Activated CD4-positive, alpha-beta T cell treated with anti-CD3 and anti-CD28 coated beads, Interleukin-2, Interleukin-4, amounts not matched to agents 100 ng/mL and 50 ng/mL, durations not matched to agents 16 hours and 8 hours (primary cell): ENCODE measurements at places on chromosomes 4 and X.
A peak's percentile ranks its signal among the peaks of the same experiment; 100 is the strongest.

GRCh38 chr4:95839891-95840290, at the start of gene PDHA2:
Gene PDHA2 (plus strand): TSS chr4:95840093. CDS start chr4:95840151, 58 bp downstream.
- DNase-seq: no peak

DNA sequence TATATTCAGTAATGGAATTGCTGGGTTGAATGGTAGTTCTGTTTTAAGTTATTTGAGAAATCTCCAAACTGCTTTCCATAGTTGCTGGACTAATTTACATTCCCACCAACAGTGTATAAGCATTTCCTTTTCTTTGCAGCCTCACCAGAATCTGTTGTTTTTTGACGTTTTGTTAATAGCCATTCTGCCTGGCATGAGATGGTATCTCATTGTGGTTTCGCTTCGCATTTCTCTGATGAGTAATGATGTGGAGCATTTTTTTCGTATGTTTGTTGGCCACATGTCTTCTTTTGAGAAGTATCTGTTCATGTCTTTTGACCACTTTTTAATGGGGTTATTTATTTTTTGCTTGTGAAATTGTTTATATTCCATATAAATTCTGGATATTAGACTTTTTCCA, 13.6 kb upstream of the MAGED4B start:
- DNase-seq: peak; percentile 20

GRCh38 chr4:184253072-184253420, 35.4 kb upstream of the ENPP6 start:
- no peak for DNase-seq

DNA sequence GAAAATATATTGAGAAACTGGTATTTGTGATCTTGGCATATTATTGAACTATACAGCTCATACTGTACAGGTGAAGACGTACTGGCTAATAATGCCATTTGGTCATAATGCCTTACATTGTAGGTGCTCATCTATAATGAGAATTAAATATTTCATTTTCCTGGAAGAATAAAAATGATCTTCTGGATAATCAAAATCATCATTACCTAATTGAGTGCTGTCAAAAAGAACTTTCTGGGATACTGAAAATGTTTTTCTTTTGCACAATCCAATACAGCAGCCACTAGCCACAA, 4.1 kb downstream of the RASGEF1B start:
- DNase-seq: no peak

GRCh38 chrX:150649096-150649870, 43.9 kb upstream of the MTMR1 start:
- no peak for DNase-seq

- no peak for DNase-seq
Measured at GRCh38 chr4:187301923-187302322, 578.3 kb upstream of the FAT1 start.

GRCh38 chr4:129474698-129475097, 378.7 kb downstream of the C4orf33 start:
- no peak for DNase-seq

GRCh38 chr4:128686032-128686465, 123.5 kb upstream of the JADE1 start:
- DNase-seq: no peak

DNA sequence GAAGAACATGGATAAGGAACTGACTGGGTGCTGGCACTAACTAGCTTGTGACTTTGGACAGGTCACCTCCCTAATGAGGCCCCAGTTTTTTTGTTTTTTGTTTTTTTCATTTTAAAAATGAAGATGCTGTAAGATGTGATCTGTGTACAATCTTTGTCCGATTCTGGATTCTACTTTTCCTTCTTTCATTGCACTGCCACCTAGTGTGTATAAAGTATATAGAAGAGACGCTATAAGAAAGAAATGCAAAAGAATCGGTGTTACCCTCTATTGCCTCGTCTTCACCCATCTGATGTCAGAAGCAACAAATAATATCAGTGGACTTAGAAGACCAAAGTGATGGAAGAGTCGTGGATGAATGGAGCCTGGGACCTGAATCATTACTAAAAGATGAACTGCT, 58.6 kb upstream of the P2RY10 start:
- peak; percentile 13 for DNase-seq

DNA sequence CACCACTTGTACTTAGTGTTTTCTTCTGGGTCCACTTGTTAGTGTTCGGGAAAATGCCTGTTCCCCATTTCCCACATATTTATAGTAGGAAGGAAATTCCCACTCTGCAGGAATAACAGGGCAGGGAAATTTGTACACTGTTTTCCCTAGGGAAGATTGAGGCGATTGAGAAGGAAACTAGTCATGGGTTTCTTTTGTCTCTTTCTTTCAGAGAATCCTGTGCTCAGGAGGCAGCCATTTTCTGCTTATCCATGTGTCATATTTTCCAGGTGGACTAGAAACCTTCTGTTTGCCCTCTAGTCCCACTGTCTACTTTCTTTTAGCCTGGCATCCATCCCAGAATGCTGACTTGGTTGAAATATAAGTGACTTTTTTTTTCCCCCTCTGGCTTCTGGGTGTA, 299.1 kb upstream of the ANKRD50 start:
- no peak for DNase-seq

DNA sequence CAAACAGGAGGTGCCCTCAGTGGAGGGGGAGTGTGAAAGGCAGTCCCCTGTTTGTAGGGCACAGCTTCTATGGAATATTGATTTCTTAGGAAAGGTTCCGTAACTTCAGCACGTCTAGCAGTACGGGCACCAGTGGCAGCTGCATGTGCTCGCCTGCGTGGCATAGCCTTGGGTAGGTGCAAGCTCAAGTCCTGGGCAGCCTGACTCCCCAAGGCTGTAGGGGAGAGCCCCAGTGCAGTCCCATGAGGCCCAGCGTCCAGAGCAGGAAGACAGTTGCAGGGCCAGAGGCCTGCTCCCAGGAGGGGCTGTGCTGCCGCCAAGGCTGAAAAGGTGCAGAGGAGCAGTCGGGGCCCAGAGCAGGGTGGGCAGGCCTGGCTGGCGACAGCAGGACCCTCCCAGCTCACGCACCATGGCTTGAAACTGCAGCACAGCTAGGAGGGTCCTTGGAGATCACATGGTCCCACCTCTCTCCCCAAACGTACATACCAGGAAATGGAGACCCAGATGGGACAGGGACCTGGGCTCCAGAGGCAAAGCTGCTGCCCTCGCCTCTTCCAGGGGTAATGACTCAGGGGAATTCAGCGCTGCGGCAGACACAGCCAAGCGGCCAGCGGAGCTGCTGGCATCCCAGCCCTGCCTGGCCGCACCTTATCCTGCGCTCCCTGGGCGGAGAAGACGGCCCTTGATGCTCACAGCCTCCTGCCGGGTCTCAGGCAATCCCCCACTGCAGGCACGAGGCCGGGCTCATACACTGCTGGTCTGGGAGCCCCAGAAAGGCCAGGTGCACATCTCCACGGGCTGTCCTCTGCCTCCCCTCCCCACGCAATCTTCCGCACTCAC, 6.0 kb upstream of the DUSP9 start:
- no peak for DNase-seq

DNA sequence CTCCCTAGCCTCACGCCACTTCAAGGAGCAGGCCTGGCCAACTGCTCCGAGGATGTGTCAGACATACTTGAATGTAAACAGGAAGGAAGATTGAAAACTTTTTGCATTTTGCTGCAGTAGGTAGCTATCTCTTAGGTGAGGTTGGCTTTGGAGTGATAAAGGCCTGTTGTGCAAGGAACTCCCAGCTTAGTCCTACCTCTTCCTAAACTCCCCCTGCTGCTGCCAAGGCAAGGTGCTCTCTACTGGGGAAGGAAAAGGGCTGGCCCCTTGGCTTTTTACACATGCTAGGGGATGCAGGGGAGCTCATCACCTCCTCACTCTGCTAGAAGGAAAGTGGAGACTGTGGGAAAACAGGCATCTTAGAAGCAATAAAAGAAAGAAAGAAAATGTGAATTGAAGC, 10.7 kb upstream of the BRS3 start:
- no peak for DNase-seq

DNA sequence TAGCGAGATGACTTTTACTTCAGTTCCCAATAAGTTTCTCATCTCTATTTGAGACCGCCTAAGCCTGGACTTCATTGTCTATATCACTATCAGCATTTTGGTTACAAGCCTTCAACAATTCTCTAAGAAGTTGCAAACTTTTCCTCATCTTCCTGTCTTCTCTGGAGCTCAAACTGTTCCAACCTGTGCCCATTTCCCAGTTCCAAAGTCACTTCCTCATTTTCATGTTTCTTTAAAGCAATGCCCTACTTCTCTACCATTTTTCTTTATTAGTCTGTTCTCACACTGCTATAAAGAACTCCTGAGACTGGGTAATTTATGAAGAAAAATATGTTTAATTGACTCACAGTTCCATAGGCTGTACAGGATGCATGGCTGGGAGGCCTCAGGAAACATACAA, 251.9 kb downstream of the TECRL start:
- DNase-seq: no peak

DNA sequence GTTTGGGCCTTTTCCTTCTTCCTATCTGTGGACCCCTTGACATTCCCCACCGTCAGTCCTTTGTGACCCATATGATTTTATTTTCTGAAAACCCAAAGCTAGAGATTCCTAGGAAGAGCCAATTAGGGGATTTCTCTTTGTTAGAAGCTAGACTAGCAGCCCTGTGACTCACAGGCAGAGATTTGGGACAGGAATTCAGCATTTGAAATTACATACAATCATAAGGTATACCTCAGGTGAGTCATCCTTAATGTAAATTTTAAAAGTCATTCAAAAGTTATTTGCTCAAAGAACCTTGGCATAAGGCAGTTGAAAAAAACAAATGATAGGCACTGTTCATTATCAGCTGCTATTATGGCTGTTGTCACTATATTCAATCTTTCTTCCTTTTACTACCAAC, 40.6 kb downstream of the USP26 start:
- no peak for DNase-seq

DNA sequence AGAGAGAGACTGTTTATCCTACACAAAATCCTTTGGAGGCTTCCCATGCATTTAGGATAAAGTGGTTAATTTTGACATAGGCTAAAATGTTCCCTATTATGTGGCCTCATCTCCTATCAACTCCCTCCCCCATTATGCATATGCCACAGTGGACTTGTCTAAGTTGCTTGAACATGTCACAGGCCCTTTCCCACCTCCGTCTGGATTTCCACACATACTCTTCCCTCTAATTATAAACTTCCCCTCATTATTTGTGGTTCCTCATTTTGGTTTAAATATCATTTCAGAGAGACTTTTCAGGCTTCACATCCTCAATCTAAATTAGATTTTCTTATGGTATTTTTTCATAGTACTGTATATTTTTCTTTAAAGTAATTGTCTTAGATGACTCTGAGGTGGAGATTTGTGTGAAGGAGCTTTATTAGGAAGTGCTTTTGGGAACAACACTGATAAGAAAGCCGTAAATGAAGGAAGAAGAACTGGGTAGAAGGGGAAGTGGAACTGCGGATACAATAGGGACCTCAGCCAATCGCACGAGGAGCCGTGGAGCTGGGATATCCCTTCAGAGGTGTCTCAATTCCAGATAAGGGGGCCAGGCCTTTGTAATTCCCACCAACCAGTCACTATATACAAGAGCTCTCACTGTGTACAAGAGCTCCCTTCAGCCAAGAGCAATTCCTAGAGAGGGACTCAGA, 7.9 kb downstream of the C4orf17 start:
- DNase-seq: no peak
